ENCODE measurements at places on chromosomes 12 and 14.
A peak's percentile ranks its signal among the peaks of the same experiment; 100 is the strongest.

GRCh38 chr12:66860752-66861750 is 182.2 kb upstream of the GRIP1 start:
- DNase-seq: peak; percentile 34

DNA sequence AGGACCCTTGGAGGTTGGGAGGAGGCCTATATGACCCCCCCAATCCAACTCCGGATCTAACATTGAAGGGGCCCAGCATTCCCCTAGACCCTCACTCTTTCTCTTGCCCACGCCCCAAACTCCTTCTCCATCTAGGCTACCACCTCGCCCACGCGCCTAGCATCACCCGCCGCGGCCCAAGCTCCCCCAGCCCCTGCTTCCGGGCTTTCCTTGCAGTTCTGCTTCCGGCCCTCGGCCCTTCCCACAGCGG is 445 bp downstream of the CERS5 start:
- DNase-seq: no peak

DNA sequence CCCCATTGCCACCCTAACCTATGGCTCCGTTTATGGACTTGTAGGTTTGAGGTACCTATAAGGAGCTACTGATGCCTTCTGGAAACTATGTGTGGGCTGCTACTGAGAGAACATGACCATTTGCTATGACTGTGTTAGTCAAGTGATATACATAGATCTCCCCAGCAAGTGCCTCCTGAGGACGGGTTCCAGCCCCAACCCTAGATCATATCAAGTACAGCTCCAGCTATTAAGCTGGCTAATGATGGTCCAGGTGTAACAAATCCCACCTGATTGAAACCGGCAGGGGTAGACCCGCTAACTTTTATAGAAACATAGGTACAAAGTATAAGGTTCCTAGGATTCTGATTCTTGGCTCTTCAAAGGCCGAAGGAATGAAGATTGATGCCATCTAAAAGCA is 23.7 kb downstream of the NINJ2 start:
- no peak for DNase-seq

- DNase-seq: no peak
Observed at GRCh38 chr12:63224396-63224795, 73.4 kb upstream of the AVPR1A start.

DNA sequence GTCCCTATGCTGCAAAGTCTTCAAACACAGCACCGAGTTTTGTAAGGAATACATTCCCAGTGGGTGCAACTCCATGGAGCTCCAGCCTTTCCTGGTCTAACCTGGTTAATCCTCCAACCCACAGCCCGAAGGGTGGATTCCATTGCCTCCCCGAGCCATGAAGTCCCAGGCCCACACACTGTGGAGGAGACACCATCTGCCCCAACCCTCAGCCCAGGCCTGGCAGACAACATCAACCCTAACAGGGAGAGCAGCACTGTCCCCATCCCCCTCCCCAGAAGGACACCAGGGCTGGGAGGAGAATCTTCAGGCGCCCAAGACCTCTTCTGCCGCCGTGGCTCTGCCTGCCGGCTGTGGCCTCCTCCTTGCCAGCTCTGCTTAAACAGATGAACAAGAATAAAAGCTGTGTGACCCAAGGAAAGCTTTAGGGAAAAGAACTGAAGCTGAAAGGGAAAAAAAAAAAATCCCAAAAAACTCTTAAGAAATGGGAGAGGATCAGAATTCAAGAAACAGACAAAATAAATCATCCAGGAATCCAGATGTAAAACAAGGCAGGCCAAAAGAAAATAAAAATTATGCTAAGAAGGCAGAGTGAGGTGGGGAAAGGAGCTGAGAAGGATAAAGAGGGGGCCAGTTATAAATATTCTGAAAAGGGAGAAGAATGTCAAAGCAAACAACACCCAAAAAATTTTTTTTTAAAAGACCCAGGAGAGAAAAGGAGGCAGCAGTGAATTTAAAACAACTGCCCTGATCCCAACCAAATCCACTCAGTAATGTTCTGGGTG is 16.0 kb upstream of the ZFP36L1 start:
- no peak for DNase-seq

DNA sequence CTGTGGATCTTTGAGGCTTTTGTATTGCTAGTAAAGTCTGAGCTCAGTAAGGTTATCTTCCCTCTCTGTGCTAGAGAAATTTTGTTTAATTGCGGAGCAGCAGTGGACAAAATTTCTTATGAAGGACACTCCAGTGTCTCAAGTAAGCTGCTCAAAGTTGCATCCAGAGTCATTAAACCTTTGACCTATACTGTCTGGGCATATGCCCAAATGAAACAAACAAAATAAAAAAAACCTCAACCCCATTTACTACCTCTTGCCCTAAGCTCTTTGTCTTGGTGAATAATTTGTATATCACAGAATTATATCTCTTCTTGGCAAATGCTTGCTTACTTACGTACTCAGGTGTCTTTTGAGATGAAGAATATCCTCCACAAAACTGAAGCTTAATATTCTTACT is 465.2 kb downstream of the SOX5 start:
- no peak for DNase-seq

All from NCI-H2171 (cell line).